ENCODE measurements at places on chromosomes 3 and 15.
A peak's percentile ranks its signal among the peaks of the same experiment; 100 is the strongest.

DNA sequence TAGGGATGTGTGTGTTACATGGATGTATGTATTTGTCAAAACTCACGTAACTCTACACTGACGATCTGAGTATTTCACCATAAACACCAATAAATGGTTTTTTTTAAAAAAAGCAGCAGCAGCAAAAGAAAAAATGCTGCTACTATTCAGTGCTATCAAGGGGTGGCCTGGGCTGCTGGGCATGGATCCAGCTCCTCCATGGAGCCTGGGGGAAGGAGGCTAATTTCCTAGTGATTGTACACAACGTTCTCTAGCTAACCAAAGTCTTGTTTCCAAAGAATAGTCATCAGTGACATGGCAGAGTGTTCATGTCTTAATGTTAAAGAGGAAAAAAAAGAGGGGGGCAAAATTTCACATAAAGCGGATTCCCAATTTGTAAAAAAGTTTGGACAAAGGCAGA is 29.0 kb downstream of the POMGNT2 start:
- DNase-seq = no peak

GRCh38 chr15:42608110-42608531 is 32.7 kb downstream of the STARD9 start:
- peak; percentile 3 for DNase-seq

GRCh38 chr3:181691901-181692300 is 19.8 kb upstream of the SOX2 start:
- no peak for DNase-seq

- DNase-seq = no peak
Observed at GRCh38 chr15:26729030-26729429, 43.8 kb downstream of the GABRB3 start.

- DNase-seq = no peak
Observed at GRCh38 chr3:197487911-197488391, 67.8 kb downstream of the BDH1 start.

DNA sequence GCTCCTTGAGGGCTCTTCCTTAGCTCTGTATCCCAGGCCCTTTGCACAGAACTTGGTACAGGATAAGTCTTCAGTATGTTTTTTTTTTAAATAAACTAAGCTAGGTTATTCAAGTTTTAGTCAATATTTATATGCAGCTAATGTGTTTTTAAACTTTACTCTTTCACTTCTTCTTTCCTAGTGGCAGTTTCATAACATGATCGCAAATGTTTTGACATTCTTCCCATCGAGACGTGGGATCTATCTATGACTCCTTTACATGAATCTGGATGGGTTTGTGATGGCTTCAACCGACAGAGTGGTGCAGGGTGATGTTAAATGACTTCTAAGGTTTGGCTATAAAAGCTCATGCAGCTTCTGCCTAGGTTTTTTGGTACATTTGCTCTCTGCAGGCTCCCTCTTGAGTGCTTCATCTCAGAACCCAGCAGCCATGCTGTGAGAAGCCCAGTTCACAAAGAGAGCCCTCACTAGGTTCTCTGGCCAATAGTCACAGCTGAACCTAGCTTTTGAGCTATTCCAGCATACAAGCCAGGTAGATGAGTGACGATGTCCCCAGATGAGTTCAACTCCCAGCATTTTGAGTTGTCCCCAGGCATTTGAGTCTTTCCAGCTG is 13.5 kb upstream of the MECOM start:
- DNase-seq = no peak

DNA sequence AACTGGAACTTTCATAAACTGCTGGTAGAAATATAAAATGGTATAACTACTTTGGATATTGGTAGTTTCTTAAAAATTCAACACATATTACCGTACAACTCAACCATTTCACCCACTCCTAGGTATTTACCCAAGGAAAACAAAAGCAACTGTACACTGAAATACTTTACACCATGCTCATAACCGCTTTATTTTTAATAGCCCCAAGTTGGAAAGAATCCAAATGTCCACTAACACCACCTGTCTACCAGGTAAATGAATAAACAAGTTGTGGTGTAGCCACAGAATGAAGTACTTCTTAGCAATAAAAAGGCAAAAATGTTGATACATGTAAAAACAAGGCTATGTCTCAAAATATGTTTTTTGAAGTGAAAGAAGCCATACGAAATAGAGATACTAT is 215.9 kb upstream of the PEX5L start:
- no peak for DNase-seq

All from stimulated activated CD8-positive, alpha-beta memory T cell treated with anti-CD3 and anti-CD28 coated beads, Interleukin-4, amount 100 ng/mL, for 1 hour (primary cell).